Nephron progenitor cell (in vitro differentiated cells): ENCODE measurements at places on chromosomes 13 and 19.
A peak's percentile ranks its signal among the peaks of the same experiment; 100 is the strongest.

DNA sequence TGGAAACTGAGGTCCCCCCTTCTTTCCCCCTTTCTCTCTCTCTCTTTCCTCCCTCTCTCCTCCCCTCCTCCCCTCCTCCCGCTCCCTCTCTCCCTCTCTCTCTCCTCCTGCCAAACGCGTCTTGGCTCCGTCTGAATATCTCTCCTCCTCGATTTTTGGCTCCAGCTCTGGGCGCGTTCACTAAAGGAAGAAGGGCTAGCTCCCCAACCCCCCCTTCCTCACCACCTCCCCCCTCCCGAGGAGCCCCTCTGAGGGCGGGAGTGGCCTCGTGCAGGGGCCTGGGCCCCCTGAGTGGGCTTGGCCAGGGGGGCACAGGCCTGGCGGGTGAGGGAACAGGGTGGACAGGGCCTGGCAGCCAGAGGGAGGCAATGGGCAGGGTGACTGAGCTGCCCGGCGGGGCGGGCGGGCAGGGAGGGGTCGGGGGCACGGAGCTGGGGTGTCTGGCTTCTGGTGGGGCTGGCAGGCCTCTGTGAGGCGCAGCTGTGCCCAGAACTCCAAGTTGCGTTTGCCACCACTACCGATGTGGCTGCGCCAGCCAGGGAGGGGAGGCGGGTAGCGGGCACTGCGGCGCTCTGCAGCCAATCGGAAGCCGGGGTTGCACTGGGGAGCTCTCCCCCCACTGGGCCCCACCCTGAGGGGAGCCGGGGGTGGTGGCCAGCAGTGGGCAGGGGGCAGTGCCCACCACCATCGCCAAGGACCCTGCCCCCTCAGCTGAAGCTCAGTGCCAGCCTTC is 7.1 kb downstream of the NFIX start:
- DNase-seq = no peak

DNA sequence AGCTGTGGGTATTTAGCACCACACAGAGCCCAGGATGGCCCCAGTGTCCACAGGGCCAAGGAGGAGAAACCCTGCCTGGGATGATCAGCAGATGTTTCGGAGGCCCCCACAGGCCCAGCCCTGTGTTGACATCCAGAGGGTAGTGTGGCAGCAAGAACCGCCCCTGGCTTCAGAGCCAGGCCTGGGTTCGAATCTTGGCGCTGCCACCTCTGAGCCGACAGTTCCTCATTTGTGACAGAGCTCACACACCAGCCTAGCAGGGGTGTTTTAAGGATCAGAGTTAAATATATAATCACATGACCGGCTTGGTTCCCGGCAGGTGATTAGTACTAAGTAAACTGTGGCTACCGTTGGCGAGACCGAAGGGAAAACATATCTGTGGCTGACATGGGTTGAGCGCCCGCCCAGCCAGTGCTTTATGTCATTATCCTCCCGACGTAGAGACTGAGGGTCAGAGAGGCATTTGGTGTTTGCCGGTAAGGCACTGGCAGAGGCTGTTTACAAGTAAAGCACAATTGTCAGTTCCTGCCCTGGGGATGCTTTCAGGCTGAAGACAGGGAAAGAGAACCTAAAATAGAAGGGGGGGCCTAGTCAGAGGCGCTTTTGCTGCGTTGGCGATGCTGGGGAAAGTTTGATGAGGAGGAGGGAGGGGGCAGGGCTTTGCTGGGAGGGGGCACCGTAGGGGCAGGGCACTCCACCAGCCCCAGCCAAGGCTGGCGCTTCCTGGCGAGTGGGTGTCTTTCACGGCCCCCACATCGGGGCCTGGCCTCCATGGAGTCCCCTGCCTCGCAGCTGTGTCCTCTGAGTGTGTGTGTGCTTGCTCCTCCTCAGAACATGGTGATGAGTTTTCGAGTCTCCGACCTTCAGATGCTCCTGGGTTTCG is 4.8 kb downstream of the PIAS4 start:
- DNase-seq = no peak

GRCh38 chr19:22532388-22533300 is 101.5 kb upstream of the ZNF492 start:
- no peak for DNase-seq

GRCh38 chr19:19835560-19836038 is 14.0 kb upstream of the ZNF506 start:
- DNase-seq = no peak

- no peak for DNase-seq
These were observed 38.3 kb upstream of the SPRY2 start for GRCh38 chr13:80379245-80379644.

DNA sequence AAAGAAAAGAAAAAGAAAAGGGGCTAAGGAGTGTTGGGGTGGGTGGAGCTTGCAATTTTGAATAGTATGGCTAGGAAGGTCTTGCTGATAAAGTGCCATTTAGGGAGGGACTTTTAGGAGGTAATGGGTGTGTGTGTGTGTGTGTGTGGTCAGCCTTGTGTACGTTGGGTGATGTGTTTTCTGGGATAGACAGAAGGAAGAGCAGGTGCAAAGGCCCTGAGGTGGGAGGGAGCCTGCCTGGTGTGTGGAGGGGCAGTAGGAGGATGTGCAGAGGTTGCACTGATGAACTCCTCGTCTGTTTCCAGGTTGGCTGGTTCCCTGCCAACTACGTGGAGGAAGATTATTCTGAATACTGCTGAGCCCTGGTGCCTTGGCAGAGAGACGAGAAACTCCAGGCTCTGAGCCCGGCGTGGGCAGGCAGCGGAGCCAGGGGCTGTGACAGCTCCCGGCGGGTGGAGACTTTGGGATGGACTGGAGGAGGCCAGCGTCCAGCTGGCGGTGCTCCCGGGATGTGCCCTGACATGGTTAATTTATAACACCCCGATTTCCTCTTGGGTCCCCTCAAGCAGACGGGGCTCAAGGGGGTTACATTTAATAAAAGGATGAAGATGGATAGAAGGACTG is 30.5 kb upstream of the ADGRE1 start:
- no peak for DNase-seq

- peak; percentile 74 for DNase-seq
These were observed 9.8 kb upstream of the CIRBP start for GRCh38 chr19:1259206-1259875.

GRCh38 chr13:66859078-66859477 is 371.1 kb downstream of the PCDH9 start:
- DNase-seq = no peak

- no peak for DNase-seq
These were observed 14.6 kb downstream of the MCF2L start for GRCh38 chr13:112983428-112984196.

DNA sequence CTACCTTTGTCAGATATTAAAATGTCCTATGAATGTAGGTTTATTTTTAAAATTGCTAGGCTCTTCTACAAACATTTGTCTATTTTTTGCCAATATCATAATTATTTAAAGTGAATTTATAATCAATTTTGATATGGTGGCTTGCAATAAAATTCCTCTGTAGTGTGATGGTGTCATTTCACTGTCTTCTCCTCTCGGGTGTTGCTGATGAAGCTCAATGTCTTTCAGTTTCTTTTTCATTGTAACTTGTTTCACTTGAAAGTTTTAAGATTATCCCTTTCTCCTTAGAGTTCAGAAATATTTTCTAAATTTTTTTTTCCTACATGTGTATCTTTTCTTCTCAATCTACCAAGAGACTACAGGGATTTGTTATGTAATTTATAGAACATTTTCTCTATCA is 267.1 kb upstream of the EDNRB start:
- DNase-seq = no peak

DNA sequence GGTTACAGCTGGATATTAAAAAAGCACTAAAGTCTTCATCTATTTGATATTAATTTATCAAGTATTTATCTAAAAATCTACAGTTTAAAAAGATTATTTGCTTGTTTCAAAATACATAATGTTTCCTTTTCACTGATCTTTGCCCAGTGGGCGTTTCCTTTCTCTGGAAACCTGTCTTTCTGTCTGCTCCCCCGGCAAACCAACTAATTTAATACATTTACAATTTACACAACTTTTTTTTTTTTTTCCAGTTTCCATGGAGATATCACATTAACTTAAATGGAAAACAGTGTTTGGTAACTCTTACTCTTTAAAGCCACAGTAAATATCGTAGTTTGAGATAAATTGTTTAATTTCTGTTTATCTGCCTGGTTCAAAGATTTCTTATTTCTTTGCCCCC is 5.3 kb downstream of the GPC6 start:
- no peak for DNase-seq

GRCh38 chr19:4278419-4279266 is at the start of gene SHD:
Gene SHD, plus strand, starts transcription at chr19:4279266. Its CDS starts 798 bp downstream, at chr19:4280064.
- DNase-seq = peak; percentile 70

GRCh38 chr19:48509467-48510194 is 2.0 kb downstream of the LMTK3 start:
- no peak for DNase-seq

DNA sequence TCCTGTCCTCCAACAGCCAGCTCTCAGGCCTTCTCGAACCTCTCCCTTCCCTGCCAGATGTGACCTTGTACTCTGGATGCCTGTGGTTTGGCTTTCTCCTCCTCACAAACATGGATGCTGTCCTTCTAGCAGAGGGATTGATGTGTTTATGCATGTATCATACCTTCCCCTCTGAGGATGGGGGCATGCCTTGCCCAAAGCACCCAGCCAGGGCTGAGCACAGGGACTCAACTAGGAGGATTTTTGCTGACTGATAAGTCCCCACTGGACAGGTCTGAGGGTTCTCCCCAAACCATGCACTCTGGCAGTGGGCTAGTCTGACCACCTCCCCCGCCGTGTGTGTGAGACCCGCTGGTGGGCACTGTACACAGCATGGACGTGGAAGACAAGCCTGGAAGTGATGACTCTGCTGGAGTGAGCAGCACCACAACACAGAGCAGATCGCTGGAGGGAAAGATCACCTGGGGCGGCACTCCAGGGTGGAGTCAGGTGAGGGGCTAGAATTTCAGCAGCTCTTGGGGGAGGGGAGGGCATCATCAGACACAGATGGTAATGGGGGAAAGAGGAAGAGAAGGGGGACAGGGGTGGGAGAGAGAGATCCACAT is 360.3 kb upstream of the ZNF507 start:
- DNase-seq = no peak

DNA sequence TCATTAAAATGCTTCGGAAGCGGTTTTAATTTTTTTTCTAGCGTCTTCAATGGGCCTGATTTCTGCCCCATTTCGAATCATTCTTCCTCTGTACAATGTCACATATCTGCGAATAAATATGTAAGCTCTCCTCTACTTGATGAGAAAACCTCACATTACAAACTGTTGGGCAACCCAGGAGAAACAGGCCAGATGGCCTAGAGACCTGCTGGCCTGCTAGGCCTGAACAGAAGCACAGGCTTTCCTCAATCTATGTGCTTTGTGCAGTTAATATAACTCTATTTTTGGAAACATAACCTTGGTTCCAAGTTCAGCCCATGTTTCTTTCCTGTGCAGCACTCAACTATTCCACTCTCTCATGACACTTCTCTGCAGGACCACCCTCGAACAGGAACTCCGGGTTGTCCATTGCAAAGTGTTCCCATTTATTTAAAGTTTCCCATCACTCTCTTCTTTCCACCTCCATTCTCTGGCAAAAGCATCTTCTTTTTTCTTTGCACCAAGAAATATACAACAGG is 42.0 kb downstream of the DCLK1 start:
- no peak for DNase-seq

- peak; percentile 77 for DNase-seq
These were observed 15.4 kb downstream of the RELB start for GRCh38 chr19:45016388-45017314.

GRCh38 chr13:77516342-77516789 is 19.1 kb upstream of the SCEL start:
- DNase-seq = no peak

GRCh38 chr13:113080901-113081521 is 24.6 kb upstream of the F7 start:
- DNase-seq = no peak

DNA sequence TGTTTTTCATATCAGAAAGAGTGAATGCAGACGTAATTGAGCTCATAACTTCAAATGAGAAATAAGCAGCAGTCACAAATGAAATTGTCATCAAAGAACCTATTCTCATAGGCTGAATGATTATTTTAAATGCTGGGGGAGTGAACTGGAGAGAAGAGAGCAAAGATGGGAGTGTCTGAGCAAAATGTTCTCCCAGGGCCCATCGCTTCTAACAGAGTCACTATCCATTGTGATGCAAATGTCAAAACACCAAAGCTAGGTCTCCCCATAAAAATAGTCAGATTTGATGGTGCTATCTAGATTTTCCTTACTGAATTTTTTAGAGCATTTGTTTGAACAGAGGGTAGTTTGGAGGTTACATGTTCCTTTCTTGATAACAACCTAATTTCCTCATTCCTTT is 278.7 kb downstream of the PCDH9 start:
- DNase-seq = no peak

GRCh38 chr13:43831088-43831487 is 44.3 kb upstream of the ENOX1 start:
- DNase-seq = no peak

DNA sequence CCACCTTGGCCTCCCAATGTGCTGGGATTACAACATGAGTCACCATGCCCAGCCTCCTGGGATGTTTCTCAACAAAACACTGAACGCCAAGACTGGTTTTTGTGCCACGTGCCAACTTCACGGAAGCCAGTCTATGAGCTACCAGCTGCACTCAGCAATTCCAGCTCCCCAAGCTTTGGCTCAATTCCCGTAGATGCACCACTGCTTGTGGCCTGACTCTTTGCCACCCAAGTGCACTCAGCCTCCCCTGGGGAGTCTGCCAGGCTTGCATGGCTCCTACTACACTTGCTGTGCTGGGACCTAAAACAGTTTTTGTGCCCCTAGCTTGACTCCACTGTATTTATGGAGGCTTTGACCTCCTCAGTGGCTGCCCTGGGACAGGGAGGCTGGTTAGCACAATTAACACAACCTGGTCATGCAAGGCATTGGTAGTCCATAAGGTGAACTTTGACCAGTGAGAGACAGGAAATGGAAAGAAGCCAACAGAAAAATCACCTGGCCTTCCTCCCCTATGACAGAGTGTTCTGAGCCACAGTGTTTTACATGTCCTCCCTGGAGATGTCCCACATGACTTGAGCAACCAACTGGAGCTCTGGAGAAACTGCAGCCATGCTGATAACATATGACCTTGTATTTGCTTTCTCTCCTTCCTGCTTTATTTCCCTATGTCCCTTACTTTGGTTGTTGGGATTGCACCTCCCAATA is 1173.1 kb downstream of the UQCRFS1 start:
- no peak for DNase-seq

DNA sequence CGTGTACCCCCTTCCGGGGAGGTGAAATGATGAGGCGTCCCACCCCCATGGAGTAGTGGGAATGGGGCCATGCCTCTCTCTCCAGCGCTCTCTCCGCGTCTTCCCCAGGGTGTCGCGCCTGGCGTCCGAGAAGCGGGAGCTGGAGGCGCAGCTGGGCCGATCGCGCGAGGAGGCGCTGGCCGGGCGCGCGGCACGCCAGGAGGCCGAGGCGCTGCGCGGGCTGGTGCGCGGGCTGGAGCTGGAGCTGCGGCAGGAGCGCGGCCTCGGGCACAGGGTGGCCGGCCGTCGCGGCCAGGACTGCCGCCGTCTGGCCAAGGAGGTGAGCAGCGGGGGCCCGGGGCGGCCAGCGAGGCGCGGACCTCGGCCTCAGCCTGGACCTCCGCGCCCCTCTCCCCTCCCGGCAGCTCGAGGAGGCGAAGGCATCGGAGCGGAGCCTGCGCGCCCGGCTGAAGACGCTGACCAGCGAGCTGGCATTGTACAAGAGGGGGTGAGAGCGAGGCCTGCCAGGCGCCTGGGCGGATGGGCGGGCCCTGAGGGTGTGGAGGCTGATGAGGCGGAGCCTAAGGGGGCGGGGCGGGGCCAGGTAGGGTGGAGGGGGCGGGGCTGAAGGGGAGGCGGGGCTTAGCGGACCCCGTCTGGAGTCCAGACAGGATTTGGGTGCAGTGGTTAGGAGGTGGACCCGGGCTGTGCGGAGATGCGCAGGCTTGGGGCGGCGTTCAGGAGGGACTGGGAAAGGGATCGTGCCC is 7.7 kb downstream of the PGLYRP1 start:
- peak; percentile 88 for DNase-seq

- DNase-seq = no peak
These were observed 36.4 kb upstream of the NANOS3 start for GRCh38 chr19:13840305-13841085.
